Progenitor cell of endocrine pancreas (in vitro differentiated cells): ENCODE measurements at places on chromosomes 1 and 21. TPM values are rescaled to one million over a fixed set of nuclear protein-coding genes. Genes with fewer than 3 reads are reported as not detected.

Gene AQP10
- total RNA-seq, result 0.64 and 0.96 TPM in 2 replicates

Gene ATP6V1G3
- not detected in 2 replicates for total RNA-seq

Gene S100B
- not detected in 2 replicates for total RNA-seq

Gene FCGR3A
- not detected in 2 replicates for total RNA-seq

Gene BSDC1
- 91.0 and 93.6 TPM in 2 replicates for total RNA-seq

GRCh38 chr1:31152181-31152795, 86.8 kb upstream of the PUM1 start:
- no peak for DNase-seq

- no peak for DNase-seq
These were observed 1.4 kb downstream of the PTPN7 start for GRCh38 chr1:202158810-202159533.

DNA sequence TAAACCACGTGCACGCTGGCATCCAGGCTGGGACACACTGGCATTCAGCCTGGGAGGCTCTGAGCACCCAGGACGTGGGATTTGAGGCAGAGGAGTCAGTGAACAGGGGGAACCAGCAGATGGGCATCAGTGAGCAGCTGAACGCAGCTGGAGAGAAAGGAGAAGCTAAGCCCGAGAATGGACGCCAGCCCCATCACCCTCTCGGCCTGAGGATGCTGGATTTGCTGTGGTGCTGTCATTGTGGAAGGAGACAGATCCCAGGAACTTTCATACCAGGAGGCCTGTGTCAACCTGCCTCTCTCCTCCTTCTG, 132.8 kb downstream of the PGBD5 start:
- DNase-seq, result no peak

DNA sequence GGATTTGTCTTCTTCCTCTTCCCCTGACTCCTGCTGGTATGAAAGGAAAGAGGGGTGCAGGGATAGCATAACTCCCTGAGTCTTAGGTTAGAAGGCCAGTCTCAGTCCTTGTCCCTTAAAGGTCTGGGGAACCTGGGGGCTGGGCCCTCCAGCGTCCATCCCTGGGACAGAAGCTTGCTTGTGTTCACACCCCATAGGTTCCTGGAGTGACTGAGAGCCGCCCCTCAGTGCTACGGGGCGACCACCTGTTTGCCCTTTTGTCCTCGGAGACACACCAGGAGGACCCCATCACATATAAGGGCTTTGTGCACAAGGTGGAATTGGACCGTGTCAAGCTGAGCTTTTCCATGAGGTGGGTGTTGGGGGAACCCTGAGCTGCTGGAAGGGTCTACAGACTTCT, 13.1 kb downstream of the RHOC start:
- DNase-seq, result no peak

GRCh38 chr1:111082421-111083203, 57.3 kb downstream of the DRAM2 start:
- no peak for DNase-seq
